ENCODE measurements at places on chromosomes 3 and 15.

DNA sequence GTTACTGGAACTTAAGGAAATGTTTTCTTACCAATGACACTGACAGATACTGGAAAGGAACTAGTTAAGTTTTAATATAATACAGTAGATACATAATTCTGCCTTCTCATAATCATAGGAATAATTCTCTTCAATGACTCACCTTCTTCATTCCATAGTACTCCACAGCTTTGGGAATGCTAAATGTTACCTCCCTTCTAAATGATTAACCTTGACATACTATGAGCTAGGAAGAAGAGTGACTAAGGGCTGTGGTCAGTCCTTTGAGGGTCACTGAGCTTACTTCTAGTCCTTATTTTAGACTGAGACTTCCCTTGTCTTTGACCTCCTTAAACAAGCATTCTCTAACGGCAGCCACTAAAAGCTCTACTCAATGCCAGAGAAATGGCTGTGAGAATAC, 69.6 kb upstream of the PPIB start:
- no peak for DNase-seq

- DNase-seq: no peak
Observed at GRCh38 chr3:196604548-196604947, 34.9 kb upstream of the NRROS start.

GRCh38 chr3:48092270-48092669, 76.1 kb upstream of the MAP4 start:
- no peak for DNase-seq

DNA sequence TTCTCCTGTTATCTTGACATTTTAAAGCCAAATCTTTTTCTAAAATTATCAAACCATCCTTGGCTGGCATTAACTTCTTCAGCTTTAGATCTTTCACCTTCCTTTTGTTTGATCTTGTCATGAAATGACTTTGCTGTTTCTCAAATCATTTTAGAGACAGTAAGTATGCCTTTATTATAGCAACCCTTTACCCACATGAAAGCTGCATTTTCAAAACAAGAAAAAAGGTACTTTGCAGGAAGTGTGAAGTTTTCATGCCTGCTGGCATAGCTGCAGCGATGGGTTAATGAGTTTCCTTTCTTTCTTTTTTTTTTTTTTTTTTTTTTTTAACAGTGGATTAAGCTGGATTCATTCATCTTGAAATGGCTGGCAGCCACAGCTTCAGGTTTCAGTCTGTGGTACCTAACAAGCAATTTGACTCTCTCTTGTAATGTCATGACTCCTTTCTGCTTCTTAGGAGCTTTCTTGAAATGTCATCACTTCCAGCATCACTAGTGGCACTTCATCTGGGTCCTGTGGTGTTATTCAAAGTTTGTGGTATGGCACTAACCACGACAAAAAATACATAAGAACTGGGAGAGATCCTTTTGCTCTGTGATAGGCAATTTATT, 18.8 kb downstream of the SLC25A26 start:
- peak; percentile 13 for DNase-seq

DNA sequence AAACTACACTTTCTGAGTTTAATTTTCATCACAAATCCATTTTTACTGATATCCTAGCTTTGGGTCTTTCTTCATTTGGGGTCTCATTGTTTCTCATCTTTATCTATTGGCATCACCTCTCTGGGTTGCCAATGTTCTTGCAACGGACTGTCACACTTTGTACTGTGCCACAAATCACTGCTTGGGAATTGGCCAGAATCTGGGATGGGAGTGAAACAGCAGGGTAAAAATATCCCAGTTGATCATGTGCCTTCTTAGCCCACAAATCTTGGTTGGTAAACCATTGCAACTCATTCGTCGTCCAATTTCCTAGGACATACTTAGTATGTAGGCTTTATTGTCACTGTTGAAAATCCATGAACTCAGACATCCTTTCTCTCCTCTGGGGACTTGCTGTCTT, 698.5 kb downstream of the OTOL1 start:
- DNase-seq: no peak

GRCh38 chr15:67006083-67007065, 59.0 kb upstream of the SMAD3 start:
- no peak for DNase-seq

DNA sequence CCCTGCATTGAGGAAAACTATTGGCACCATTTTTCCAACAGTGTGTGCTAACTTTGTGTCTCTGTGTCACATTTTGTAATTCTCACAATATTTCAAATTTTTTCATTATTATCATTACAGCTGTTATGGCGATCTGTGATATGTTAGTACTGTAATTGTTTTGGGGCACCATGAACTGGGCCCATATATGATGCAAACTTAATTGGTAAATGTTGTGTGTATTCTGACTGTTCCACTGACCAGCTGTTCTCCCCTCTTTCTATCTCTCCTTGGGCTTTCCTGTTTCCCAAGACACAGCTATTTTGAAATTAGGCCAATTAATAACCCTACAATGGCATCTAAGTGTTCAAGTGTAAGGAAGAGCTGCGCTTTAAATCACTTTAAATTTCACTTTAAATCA, 2.2 kb upstream of the CYP8B1 start:
- no peak for DNase-seq

DNA sequence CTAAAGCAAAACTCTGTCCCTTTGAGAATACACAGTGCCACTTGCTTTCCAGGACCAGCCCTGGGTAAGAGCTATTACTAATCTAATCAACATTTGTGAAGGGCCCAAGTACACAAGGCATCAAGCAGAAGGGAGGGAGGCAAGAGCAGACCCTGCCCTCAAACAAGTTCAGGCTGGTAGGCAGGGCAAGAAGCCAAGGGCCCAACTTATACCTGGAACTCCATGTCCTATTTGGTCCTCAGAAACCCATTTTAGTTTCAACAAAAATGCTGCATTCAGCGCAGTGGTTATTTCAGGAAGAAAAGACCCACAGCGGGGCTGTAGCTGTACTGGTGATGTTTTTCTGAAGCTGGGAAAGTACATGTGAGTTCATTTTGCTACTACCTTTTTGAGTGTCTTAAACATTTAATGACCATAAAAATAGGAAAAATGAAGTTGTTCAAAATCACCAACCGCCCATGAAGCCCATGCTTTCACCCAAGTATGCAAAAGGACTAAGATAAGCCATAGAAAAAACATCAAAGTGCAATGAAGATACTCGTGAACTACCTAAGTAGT, 2.8 kb downstream of the RPS17 start:
- no peak for DNase-seq

DNA sequence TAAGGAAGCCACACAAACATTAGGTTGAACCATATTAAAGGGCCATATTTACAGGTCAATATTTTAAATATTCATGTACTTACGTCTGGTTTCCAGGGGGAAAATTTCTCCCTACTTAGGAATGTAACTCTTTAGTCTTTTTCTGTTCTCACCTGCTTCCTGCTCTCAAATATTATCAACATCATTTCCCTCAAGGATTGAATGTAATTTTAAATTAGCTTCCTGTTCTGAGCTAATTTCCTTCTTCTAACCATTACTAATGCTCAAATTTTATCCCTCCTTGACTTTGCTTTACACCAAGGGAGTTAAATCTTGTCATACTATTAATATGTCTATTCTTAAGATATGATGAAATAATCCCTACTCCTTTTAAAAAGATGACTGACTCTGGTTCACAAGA, 103.4 kb upstream of the UBP1 start:
- no peak for DNase-seq

DNA sequence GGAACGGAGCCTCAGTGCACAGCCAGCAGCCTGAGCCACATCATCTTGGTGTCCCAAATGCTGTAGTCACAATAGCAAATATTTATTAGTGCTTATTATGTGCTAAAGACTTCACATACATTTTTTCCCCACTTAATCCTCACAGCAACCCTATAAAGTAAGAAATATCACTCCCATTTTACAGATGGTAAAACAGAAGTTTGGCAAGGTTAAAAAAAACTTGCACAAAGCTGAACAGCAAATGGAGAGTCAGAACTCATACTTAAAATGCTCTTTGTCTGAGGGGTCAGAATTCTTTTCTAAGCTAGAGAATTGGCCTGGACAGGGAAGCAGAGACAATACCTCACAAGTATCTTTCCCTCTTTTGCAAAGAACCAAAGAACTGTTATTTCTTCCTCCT, 30.9 kb upstream of the THRB start:
- DNase-seq: no peak

DNA sequence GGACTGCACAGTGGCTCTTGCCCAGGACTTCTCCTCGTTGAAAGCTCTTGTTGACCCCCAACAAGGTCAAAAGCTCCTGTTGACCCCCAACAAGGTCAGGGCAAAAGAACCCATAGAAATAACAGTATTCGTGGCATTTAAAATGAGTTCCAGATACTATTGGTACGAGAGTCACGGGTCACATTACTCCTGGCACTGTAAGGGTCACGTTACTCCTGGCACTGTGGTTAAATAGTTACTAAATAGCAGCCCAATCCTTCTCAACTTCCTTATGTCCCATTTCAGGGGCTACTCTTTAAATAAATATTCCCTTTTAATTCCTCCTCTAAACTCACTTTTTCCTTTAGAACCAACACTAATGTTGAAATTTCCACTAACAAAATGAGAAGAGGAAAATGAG, 18.2 kb upstream of the ADCY5 start:
- no peak for DNase-seq

DNA sequence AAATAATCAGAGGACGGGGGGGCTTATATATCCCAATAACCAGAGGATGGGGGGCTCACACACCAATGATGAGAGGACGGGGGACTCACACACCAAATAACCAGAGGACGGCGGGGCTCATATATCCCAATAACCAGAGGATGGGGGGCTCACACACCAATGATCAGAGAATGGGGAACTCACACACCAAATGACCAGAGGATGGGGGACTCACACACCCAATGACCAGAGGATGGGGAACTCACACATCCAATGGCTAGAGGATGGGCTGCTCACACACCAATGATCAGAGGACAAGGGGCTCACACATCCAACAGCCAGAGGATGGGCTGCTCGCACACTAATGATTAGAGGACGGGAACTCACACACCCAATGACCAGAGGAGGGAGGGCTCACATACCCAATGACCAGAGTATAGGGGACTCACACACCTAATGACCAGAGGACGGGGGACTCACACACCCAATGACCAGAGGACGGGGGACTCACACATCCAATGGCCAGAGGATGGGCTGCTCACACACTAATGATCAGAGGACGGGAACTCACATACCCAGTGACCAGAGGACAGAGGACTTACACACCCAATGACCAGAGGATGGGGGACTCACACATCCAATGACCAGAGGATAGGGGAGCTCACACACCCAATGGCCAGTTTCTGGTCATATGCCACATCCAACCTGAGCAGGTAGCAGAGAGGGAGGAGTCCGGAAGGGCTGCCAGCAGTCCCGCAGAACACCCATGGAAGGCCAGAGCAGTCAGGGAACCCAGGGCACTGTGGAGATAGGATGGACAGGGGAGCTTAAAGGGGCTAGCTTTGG, 10.6 kb downstream of the RAB6B start:
- DNase-seq: no peak

DNA sequence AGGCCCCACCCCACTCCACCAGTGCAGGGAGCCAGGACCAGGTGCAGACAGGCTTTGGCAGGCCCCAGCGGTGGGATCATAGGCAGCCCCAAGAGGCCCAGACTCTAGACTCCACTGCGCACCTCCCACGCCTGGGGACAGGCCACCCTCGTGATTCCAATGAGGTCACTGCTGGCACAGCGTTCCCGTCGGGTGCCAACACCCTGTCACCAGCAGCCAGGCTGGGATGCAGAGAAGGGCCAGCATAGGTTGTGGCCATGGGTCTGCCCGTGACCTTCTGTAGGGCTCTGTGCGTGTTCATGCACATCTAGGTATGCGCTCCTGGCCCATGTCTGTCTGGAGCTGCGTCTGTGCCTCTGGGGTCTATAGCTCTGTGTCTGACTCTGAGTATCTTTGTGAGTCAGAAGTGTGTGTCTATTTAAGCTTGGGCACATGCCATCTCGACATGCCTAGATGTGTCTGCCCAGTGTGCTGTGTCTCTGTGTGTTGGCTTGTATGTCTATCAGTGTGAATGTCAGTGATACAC, 13.0 kb downstream of the VIPR1 start:
- DNase-seq: no peak

Measured in GM06990 (cell line).